ENCODE measurements at places on chromosomes 2 and 18.

DNA sequence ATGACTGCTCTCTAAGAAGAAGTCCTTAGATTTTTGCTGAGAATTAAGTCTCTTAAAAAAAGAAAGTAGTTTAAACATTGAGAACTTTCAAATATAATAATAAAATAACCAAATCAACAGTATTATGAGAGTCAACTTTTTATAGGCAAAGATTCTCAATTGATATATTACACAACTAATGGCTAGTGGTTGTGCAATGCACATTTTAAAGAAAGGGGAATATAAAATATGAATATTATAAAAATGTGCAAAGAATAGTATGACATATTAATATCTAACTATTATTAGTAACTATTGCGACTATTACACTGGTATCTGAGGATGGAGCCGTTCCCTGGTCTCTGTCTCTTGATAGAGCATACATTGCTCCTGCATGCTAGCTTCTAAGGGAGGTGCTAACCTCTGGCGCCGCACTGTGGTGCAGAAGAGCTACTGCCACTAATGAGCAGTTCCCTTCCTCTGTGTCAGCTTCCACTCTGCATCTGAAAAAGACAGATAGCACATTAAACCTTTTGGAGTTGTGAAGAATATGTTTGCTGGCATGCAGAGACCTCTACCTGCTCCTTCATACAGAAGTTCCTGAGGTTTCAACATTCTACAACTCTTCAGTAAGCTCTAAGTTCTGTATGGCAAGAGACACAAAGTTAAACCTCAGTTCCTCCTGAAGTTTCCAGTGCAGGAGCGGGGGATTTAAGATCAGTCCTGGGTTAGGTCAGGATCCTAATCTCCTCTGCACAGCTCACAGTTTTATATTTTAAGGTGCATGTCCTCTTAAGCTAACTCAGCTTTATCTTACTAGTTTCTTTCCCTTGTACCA lies 3.5 kb upstream of the SLC9A2 start:
- DNase-seq: peak; percentile 24

DNA sequence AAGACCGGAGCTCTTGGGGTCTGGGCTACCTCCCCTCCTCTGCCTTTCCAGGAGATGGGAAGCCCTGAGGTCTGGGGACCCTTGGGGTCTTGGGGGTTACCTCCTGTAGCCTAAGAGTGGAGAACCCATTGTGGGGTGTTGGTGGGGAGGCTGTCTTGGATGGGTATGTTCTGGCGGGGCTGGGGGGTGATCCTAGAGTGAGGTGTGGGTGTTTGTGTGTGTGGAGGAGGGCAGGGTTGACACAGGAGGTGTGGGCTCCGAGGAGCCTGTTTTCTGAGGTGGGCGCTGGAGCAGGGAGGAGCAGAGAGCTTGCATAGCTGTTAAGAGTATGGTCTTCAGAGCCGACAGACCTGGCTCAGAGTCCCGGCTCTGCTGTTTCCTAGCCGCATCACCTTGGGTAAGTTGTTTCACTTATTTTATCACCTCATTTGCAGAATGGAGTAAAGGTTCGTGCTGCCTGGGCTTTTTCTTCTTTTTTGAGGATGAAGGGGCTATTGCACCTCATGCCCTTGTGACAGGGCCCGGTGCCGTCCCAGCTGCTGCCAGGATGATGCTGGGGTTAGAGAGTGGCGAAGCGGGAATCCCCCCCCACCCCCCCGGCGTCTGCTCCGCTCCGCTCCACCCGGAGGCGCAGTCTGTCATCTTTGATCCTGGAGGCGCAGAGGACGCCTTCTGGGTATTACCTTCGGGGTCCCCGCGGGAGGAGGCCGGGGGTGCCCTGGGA lies 17.2 kb downstream of the TET3 start:
- DNase-seq: no peak

DNA sequence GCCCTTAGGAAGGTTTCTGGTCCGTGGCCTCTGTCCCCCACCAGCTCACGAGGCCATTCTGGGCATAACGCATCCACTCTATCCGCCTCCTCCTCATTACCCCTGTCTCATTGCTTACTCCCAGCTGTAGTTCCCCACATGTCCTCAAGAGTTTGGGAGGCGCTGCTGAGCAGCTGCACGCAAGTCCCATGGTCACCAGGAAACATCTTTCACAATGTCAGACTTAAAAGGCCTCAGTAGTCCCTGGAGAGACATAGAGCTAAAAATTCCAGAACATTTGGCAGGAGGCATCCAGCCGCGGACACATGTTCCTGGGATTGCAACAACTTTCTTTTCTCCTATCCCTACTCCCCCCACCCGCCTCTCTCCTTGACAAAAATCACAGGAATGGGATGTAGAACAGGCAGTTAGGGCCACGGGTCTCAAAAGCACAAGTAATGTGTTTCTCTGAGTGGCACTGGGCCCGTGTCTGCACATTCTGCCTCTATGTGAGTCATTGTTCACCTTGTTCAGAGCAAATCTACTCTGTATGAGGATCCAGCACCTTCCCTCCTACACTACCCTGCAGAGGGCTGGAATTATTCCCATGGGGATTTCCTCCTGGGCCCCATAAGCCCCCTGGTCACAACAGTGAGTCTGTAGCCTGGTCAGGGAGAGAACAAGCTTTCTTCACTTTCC lies 8.1 kb downstream of the LBH start:
- DNase-seq: no peak

DNA sequence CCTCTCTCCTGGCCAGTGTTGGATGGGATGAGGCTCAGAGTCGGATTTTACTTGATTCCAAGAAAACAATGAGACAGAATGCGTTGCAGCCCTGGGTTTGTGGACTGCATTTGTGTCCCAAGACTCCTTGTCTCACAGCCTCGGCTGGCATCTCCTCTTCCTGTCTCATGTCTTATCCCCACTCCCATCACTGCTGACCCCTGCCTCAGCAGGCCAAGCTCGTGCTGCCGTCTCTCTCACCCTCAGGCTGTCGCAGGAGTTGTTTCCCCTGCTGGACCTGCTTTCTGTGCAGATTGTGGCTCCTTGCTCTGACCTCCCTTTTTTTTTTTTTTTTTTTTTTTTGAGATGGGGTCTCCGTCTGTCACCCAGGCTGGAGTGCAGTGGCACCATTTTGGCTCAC lies 70.2 kb upstream of the RALBP1 start:
- DNase-seq: no peak

GRCh38 chr2:69213782-69214181 lies 173.2 kb downstream of the GFPT1 start:
- DNase-seq: no peak

GRCh38 chr2:28332696-28333095 lies 60.0 kb upstream of the FOSL2 start:
- DNase-seq: no peak

DNA sequence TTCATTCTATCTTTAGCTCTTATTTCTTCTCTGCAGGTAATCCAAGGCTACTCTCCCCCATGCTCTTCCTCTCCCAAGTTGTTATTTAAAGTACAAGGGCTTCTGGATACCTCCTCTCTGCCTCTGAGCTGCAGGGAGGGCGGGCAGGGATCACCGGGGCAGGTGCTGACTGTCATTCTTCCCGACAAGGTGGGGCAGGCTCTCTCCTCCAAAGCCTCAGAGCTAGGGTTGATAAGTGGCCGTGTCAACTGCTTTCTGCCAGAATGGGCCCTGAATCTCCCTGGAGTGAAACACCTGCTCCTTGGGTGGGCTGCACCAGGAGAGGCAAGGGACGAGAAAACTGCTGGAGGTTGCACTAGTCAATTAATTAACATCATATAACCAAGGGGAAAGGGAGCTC lies 250.3 kb downstream of the SLC4A3 start:
- DNase-seq: no peak

DNA sequence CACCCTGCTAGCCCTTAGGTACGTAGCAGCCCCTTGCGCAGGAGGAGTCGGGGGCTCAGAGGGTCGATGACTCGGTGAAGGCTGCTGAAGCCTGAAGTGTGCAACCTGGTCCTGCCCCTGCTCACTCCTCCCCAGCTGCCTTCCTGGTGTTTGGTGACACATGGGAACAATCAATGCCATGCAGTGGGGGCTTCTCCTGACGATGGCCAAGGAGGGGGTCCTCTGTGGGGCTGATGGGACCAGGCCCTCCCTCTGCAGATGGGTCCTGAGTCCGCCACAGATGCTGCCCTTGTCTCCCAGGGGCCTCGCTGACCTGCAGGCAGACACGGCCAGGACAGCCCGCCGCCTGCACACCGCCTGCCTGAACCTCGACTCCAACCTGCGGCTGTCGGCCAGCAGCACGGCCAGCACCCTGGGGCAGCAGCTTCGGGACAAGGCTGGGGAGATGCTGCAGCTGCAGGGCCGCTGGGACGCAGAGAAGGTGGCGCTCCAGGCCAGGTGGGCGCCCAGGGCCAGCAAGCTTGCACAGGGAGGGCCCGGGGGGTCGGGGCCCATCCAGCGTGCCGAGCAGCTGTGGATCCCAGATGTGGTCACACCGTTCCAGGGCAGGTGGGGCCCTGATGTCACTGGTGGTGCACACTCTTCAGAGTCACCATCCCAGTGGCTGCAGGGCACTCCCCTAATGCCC lies 24.6 kb downstream of the CROCC2 start:
- no peak for DNase-seq

DNA sequence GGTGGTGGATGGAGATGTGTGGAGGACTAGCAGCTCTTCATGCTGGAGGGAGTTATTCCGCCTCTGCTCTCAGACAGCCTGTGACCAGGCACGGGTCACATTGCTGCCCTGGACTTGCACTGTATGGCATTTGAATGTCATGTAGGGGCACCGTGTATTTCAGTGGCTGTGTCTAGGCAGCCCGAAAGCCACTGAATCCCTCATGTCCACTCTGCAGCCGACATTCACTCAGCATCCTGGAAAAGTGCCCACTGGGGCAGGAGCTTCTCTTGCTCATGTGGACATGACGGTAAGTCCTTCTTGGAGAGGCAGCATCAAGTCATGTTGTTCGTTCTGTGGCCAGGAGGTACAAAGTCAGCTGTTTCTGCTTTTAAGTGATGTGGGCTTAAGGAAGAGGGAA lies 127.9 kb downstream of the SH3RF3 start:
- no peak for DNase-seq

- no peak for DNase-seq
Measured at GRCh38 chr18:9348766-9349165, 14.2 kb downstream of the TWSG1 start.

DNA sequence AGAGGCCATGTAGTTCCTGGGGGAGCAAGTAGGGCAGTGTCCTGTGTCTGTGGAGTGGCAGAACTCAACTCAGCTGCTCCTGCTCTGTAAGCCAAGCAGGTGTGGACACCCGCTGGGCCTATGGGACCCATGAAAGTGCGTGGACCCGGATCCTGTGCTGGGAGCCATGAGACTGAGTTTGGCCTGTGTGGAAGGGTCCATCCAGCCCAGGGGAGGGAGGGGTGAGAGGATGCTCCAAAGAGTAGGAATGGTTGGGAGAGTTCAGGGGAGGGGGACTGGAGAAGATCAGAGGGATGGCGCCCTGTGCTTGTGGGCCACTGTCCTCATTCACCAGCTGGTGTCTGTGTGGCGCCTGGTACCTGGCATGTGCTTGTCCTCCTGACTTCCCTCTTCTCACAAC lies 226.4 kb upstream of the HS6ST1 start:
- DNase-seq: no peak

GRCh38 chr18:29969876-29970275 lies 1072.7 kb downstream of the DSC3 start:
- DNase-seq: no peak
